Effector memory CD8-positive, alpha-beta T cell (primary cell): ENCODE measurements at places on chromosomes 5 and 9.

GRCh38 chr9:20361229-20361628, 261.1 kb downstream of the MLLT3 start:
- no peak for DNase-seq

GRCh38 chr9:130336885-130337284, 71.3 kb downstream of the HMCN2 start:
- DNase-seq, result no peak

GRCh38 chr5:61619289-61619688, 287.2 kb downstream of the ZSWIM6 start:
- no peak for DNase-seq

- no peak for DNase-seq
Observed at GRCh38 chr5:17235731-17236330, 18.4 kb downstream of the BASP1 start.

GRCh38 chr5:36606428-36607113, at the start of gene SLC1A3:
Gene SLC1A3 (plus strand): TSS chr5:36606606. CDS start chr5:36608424, 1,818 bp downstream.
- no peak for DNase-seq
